ENCODE measurements at places on chromosomes 3 and 15.

- DNase-seq = no peak
These were observed 24.4 kb downstream of the AVEN start for GRCh38 chr15:34014556-34014955.

- DNase-seq = no peak
These were observed 891 bp upstream of the TOP2B start for GRCh38 chr3:25665315-25666280.

DNA sequence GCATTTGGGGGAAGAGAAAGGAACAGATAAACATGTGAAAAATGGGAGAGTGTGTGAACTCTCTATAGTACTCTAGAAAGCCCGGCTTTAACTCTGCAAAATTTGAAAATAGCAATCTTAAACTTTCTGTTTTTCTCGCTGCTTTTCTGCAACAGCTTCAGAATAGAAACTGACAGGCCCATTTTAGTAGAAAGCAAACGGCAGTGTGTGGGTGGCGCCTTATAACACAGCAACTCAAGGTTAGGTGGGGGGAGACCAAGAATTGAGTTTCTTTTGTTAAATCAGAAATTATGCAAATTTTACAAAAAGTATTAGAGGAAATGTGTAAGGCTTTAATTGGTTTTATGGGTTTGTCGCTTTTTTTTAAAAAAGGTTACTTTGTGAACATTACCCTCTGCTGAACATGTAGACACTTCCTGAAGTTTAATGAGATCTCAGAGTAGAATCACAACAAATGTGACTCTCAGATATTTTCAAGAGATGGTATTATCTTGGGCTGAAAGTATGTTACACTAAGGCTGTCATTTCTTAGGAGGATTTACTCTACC lies 107.0 kb downstream of the PTPRG start:
- no peak for DNase-seq

DNA sequence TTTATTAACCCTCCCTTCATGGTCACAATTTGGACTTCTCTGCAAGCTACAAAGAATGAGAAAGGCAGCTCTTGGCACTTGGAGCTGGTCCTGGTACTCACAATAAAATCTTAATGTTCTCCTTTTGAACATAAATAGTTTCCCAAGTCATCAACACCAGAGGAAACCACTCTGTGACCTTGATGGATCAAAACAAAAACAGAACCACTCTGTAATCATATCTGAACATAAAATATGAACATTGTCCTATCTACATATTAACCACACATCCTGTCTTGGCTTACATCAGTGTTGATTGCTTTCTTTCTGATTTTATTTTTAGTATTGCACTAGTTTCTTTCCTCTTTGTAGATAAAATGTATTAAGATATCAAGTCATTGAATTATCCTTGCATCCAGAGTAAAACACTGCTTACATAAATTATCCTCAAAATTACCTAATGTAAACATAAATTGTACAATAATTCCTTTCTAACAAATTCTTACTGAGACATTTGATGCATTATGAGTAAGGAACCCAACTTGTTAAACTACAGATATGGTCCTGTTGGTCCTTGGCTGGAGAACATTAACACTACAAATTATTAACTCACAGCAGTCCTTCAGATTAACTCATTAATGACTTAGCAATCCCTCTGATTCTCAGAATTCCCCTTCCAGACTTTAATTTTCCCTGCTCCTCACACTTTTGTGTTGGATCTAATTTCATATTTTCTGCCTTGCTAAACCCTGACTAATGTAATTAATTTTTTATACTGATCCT lies 860.5 kb downstream of the DIPK2A start:
- no peak for DNase-seq

DNA sequence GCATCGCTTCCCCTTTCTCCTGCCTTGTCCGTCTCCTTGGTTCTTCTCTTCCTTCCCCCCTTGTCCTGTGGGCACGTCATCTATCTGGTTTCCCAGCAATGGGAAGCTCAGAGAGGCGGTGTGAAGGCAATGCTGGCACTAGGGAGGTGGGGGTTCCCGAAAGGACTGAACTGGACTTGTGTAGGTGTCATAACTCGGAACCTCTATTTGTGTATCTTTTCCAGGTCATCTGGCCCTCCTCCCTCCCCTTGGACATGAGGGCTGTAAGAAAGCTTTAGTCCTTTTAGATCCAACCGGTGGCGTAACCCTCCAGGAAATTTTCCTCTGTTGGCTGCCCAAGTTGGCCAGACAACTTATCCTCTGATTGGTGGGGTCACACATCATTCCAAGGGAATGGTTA lies 231.5 kb upstream of the TLE3 start:
- DNase-seq = no peak

GRCh38 chr3:107106316-107106715 lies 270.9 kb upstream of the CCDC54 start:
- no peak for DNase-seq

- no peak for DNase-seq
These were observed 22.4 kb downstream of the LIPC start for GRCh38 chr15:58453931-58454793.

- no peak for DNase-seq
These were observed 346.7 kb downstream of the IL20RB start for GRCh38 chr3:137304313-137305056.

DNA sequence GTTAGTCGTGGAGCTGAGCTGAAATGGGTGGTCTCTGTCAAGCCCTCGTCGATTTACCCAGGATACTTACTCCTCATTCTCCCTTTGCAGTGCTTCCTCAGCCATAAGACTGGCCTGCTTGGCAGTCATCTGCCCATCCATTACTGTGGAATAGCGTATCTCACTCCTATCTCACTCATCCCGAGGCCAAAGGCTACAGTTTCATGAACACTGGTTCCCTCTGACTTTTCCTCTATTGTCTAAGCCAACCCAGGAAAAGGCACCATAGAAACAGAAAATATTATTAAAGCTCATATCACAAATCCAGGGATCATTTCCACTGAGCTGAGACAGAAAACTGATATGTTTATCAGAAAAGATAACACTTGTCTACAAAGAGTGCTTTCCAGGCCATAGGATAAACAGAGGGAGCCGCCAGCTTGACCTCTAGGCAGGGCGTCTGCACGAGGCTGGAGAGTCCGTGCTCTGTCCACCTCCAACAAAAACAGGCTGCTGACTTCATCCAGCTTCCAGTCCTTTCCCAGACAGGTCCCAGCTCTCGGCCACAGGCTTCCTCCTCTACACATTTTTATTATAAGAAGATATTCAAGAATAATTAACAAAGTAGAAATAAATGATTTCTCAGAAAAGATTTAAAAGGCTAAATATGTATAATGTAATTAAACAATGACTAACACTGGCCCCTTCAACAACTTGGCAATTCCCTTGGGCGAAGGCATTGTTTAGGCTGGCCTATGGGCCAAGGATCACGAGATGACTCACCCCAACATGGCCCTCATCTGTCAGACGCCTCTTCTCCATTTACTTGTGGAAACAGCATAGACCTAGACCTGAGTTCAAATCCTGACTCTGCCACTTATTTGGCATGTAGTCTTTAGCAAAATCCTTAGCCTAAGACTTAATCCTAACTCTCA lies 27.4 kb upstream of the BOC start:
- DNase-seq = no peak

DNA sequence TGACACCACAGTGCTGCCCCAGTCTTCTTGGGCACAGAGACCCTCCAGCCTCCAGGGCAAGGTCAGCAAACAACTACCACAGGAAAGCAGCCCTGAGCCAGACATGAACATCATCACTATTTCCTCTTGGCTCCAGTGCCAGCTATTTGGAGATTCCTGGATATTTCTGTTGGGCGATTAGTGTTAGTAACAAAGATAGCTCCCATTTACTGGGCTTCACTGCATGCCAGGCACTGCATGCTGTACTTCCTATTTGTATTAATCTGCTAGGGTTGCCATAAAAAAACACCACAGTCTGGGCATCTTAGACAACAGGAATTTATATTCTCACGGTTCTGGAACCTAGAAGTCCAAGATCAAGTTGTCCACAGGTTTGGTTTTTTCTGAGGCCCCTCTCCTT lies 255.1 kb upstream of the STT3B start:
- no peak for DNase-seq

GRCh38 chr3:28786446-28786845 lies 437.8 kb upstream of the AZI2 start:
- no peak for DNase-seq

All from NCI-H1930 (cell line).